ENCODE measurements at places on chromosomes 1 and 21.

DNA sequence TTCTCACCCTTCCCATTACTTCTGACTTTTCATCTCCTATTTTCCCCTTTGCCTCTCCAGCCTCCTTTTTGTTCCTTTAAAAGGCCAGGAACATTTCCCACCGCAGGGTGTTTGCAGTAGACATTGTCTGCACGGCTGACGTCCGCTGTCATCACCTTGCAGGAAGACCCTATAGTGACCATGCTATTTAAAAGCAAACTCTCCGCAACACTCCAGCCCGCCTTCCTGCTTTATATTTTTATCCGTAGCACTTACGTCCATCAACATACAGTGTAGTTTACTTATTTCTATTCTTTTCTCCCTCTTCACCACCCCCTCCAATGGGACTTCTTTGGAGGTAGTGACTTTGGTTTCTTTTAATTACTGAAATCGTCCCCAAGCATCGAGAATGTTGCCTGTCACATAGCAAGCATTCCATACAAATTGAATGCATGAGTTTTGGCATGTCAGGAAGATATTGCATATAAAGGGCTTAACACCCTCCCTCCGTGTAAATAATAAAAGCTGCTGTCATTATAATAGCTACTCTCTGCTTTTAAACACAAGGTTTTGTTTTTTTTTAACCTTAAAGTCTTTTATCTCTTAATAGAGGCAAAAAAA lies 19.8 kb downstream of the SLC25A33 start:
- no peak for DNase-seq

DNA sequence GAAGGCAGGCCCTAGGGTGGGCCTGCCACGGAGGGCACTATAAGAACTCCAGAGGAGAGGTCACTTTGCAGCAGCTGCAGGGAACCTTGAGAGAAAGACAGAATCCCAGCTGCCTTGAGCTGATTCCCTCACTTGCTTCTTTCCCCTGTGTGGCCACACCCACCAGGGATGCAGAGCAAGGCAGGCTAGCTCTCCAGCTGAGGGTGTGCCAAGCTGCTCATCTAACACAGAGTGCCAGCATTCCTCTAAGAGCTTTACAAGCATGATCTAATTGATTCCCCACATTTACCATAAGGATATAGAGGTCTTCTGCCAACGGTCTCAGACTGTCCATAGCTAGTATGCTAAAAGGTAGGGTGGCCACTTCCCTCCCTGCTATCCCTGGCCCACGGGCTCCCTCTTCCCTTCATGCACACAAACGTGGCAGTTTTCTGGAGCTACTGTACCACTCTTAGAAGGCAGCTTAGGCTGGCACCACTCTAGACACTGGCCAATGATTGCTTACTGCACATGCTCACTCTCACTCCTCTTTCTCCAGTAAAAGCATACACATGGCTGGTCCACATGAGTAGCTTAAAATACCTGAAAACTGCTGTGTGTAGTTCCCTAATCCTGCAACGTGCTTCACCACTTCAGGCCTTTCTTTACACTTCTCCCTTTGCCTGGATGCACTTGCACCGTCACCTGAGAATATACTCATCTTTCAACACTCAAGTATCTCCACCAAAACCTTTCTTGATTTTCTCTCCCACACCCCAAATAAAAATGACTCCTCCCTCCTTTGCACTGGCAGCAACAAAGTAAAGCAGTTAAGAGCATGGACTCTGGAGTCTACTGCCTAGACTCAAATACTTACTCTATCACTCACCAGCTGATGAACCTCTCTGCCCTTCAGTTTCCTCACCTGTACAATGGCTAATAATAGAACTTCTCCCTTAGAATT lies 57.7 kb downstream of the DMAP1 start:
- peak; percentile 2 for DNase-seq

DNA sequence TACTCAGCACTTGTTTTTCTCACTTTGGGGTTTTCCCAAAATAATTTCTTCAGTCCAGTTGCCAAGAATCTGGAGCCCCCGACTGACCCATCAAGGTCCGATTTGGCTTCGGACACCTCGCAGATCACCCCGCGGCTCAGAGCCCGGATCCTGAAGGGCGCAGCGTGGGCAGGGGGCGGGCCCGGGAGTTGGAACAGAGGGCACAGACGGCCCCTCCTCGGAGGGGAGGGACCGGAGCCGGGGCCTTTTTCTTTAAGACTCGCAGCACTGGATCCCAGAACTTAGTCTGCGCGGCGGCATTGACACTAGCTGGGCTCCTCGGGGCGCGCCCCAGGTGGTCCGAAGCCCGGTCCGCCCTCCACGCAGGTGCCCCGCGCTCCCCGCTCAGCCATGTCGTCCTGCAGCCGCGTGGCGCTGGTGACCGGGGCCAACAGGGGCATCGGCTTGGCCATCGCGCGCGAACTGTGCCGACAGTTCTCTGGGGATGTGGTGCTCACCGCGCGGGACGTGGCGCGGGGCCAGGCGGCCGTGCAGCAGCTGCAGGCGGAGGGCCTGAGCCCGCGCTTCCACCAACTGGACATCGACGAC lies at the start of gene CBR3:
CBR3 (plus strand) TSS at position 277 of the 588 bp plus-strand sequence; CDS start at position 391, 114 bp downstream.
- DNase-seq = peak; percentile 37

- no peak for DNase-seq
Observed at GRCh38 chr1:230306169-230306568, 120.0 kb downstream of the PGBD5 start.

DNA sequence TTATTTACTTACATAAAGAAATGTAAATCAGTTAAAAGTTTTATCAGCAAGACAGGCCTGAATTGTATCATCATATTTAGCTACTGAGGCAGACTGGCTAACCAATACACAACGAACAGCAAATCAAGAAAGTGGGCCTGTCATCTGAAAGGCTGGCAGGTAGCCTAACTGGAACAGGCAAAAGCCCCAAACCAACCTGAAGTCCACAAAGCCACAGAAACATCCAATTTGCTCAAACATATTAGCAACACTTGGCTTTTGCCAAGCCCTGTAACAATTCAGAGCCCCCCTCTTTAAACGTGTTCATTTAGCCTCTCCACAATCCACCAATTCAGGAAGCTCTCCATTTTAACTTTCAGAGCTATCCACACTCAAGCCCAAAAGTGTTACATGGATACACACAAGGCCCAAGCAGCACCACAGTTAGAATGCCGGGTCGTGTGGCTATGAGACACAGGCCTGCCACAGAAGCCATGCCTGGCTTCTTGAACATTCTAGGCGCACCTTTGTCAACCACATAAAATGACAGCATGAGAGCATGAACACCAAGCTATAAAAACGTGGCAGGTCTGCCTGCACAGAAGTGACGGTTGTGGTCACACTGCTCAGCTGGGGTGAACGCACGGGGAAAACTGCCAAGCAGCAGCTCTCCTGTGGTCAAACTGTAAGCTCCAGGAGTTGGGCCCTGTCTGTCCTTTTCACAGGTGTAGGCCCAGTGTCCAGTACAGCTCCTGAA lies 49.3 kb downstream of the CD34 start:
- DNase-seq = no peak

DNA sequence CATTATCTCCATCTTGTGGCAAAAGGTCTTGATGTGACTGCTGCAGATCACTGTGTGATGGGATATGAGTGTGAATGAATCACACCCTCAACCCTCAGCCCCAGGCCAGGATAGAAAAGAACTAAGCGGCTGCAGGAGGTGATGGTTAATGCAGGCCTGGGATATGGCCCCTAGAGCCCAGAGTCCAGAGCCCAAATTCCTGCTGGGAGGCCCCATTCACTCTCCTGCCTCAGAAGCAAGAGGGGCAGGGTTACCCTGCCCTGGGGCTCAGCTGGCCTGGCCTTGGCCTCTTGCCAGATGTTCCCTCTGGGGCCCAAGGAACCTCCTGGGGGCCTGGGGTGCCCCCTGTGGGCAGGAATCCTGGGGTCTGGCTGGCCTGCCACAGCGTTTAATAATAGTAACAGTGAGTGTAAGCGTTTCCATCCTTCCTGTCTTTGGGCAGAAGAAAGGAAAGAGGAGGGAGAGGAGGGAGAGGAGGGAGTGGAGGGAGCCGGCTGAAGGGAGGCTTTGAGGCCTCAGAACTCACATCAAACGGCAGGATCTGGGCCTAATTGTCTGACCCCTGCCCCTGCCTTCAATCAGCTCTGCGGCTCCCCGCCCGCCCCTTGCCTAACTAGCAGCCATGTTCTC lies 26.2 kb downstream of the DMAP1 start:
- DNase-seq = peak; percentile 41

All from fibroblast of mammary gland (primary cell).